Thoracic aorta (tissue), 2 donors: ENCODE measurements at places on chromosomes 11 and 22. TPM values are rescaled to one million over a fixed set of nuclear protein-coding genes. Genes with fewer than 3 reads are reported as not detected.

GRCh38 chr11:117313828-117314768 lies 2.0 kb downstream of the BACE1 start:
- H3K4me1 ChIP-seq, result peaks cover 20% of the 10 kb centered on the region
- H3K27me3 ChIP-seq, result no peaks in the 10 kb centered on the region
- peak overlapping the region; percentile 97 for H3K4me3 ChIP-seq
- H3K27ac ChIP-seq, result no peak overlapping the region
- no peak for DNase-seq
- H3K36me3 ChIP-seq, result no peaks in the 10 kb centered on the region

DNA sequence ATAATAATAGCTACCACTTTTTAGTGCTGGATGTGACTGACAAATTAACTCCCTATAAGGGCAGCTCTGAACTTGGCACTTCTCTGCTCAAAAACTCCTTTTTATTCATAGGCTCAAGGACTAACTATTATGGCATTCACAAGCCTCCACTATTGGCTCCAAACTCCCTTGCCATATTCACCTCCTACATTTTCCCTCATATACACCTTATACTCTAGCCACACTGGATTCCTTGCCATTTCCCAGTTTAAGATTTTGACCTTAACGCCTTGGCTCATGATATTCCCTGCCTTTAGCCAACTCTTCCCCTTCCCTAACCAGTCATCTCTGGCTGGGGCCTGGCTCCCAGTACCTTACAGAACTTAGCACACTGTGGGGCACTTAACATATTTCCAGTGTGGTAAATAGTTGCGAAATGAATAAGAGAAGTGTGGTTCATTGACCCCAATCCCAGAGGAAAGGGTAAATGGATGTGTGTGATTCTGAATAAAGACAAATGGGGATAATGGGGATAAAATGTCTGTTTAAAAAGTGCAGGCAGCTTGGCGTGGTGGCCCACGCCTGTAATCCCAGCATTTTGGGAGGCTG lies 40.0 kb upstream of the SORL1 start:
- no peaks in the 10 kb centered on the region for H3K36me3 ChIP-seq
- DNase-seq, result no peak
- no peaks in the 10 kb centered on the region for H3K27me3 ChIP-seq

GRCh38 chr11:86575208-86575855 lies 97.1 kb downstream of the ME3 start:
- no peak overlapping the region for H3K27ac ChIP-seq
- H3K4me3 ChIP-seq, result no peak overlapping the region
- DNase-seq, result no peak

GRCh38 chr22:43882122-43882767 lies 9.6 kb downstream of the PNPLA5 start:
- no peak for DNase-seq
- H3K27ac ChIP-seq, result no peak overlapping the region
- H3K36me3 ChIP-seq, result no peaks in the 10 kb centered on the region
- H3K27me3 ChIP-seq, result no peaks in the 10 kb centered on the region
- H3K4me1 ChIP-seq, result no peaks in the 10 kb centered on the region

- H3K27me3 ChIP-seq, result no peaks in the 10 kb centered on the region
- H3K4me1 ChIP-seq, result no peaks in the 10 kb centered on the region
- H3K36me3 ChIP-seq, result no peaks in the 10 kb centered on the region
- H3K4me3 ChIP-seq, result no peak overlapping the region
- no peak for DNase-seq
- no peak overlapping the region for H3K27ac ChIP-seq
Measured at GRCh38 chr11:127649071-127649470, 648.5 kb upstream of the KIRREL3 start.

DNA sequence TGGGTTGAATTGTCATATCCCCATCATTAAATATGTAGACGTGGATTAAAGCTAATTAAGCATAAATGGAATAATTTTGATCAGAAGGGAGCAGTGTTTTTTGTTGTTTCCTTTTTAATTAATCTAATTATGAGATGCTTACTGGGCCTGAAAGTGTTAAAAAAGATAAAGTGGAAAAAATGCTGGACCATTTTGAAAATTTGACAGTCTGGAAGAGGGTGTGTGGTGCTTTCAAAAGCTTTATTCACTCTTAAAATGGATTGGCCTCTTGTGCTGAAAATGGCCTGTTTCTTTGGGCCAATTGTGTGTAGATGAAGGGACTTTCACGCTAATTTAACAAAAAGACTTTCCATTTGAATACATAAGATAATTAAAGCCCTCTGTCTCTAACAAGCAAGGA lies 1.8 kb downstream of the TNRC6B start:
- H3K27me3 ChIP-seq, result no peaks in the 10 kb centered on the region
- peak overlapping the region; percentile 79 for H3K4me3 ChIP-seq
- no peak for DNase-seq
- peak overlapping the region; percentile 79 for H3K27ac ChIP-seq
- H3K4me1 ChIP-seq, result peaks cover 69% of the 10 kb centered on the region
- H3K36me3 ChIP-seq, result no peaks in the 10 kb centered on the region

DNA sequence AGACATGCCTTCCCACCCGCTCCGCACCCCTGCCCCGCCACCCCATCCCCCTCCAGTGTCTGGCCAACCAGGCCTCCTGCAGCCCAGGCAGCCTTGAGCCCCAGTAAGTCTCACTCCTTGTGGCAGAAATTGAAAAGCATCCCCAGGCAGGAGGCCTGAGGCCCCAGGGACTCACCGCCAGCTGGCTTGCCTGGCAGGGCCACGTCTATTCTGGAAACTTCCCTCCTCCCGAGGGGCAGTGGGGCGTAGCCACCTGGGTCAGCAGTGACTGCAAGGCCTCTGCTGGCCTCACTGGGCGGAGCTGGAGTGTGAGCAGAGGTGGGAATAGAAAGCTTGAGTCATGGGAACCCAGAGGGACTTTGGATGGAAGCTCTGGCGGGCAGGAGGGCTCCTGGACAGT lies 26.3 kb downstream of the ANO1 start:
- peaks cover 29% of the 10 kb centered on the region for H3K4me1 ChIP-seq
- peak; percentile 75 for DNase-seq
- H3K4me3 ChIP-seq, result no peak overlapping the region
- peaks cover 5% of the 10 kb centered on the region for H3K36me3 ChIP-seq
- H3K27me3 ChIP-seq, result no peaks in the 10 kb centered on the region

- no peak overlapping the region for H3K4me3 ChIP-seq
- no peak overlapping the region for H3K27ac ChIP-seq
- no peaks in the 10 kb centered on the region for H3K36me3 ChIP-seq
- no peaks in the 10 kb centered on the region for H3K4me1 ChIP-seq
Measured at GRCh38 chr11:22680628-22681027, 14.2 kb downstream of the GAS2 start.

- DNase-seq, result no peak
- H3K27ac ChIP-seq, result no peak overlapping the region
- H3K4me1 ChIP-seq, result no peaks in the 10 kb centered on the region
- H3K36me3 ChIP-seq, result no peaks in the 10 kb centered on the region
- H3K4me3 ChIP-seq, result no peak overlapping the region
Measured at GRCh38 chr11:36817336-36817965, 219.4 kb upstream of the RAG2 start.

RPS6KA4 gene
- total RNA-seq, result 50.0 TPM

GRM5 gene
- total RNA-seq, result 1.4 TPM

FZD4 gene
- total RNA-seq, result 104 TPM

B4GAT1 gene
- total RNA-seq, result 15.7 TPM
